ENCODE measurements at places on chromosomes 3 and 15.

DNA sequence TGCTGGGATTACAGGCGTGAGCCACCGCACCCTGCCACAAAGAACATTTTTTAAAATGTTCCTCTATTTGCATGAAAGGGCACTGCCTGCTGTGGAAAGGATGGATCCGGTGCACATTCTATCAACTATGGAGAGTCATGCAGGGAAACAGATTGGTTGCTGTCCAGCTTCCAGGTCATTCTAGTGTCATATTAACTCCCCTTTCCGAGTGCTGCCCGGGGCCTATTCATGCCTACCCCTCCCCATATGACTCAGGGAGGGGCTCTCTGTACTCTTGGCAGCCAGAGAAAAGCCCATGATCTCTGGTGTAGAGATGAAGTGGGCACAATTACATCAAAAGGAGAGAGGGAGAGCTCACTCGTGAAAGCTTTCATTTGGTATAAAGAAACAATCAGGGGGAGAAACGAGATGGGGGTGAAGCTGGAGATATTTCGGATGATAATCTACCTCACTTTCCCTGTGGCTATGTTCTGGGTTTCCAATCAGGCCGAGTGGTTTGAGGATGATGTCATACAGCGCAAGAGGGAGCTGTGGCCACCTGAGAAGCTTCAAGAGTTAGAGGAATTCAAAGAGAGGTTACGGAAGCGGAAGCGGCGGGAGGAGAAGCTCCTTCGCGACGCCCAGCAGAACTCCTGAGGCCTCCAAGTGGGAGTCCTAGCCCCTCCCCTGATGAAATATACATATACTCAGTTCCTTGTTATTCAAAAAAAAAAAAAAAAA lies 16.1 kb upstream of the AHSG start:
- DNase-seq, result no peak

- DNase-seq, result no peak
Observed at GRCh38 chr3:175869404-175869803, 1010.3 kb downstream of the NAALADL2 start.

- DNase-seq, result no peak
Observed at GRCh38 chr15:41013691-41014414, 60.6 kb downstream of the CHAC1 start.

GRCh38 chr3:99471353-99472323 lies 166.8 kb upstream of the COL8A1 start:
- DNase-seq, result no peak

DNA sequence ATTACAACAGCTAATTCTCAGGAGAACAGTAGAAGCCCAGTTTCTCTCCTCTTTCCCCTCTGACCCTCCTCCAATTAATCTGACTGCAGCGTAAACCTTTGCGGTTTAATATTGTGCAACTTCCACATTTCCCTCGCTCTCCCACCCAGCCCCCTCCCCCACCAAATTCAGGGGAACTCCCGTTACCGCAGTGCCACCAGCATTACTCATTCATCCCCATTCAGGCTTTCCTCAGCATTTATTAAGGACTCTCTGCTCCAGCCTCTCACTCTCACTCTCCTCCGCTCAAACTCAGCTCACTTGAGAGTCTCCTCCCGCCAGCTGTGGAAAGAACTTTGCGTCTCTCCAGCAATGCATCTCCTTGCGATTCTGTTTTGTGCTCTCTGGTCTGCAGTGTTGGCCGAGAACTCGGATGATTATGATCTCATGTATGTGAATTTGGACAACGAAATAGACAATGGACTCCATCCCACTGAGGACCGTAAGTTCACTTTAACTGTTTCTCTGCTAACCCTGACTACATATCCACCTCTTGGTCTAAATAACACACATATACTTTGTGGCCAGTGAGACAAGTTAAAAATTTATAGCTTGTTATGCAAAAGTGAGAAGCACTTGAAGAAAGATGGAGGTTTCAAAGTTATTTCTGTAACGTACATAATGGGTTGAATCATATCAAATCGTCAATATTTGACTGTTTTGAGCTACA lies at the start of gene PTX3:
PTX3 (plus strand) TSS at position 268 of the 709 bp plus-strand sequence; CDS start at position 352, 84 bp downstream.
- DNase-seq, result no peak

DNA sequence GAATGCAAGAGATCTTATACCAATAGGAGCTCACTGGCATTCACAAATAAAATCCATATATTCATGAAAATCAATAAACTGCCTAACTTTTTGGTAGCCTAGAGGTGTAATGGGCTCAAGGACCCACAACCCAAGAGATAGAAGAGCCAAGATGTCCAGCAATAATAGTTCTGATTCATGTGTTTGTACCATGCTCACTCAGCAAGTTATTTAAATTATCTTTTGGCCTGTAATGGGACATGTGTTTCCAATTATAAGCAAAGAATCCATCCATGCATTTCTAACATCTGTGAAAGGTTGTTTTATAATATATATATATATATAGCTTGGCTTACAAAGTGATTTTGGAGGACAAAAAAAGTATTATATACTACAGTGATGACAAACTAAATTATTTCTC lies 29.7 kb upstream of the SHC4 start:
- DNase-seq, result no peak

GRCh38 chr3:9450991-9451390 lies 53.6 kb downstream of the SETD5 start:
- no peak for DNase-seq
